GM03348 (cell line): ENCODE measurements at places on chromosomes 1 and 21.

DNA sequence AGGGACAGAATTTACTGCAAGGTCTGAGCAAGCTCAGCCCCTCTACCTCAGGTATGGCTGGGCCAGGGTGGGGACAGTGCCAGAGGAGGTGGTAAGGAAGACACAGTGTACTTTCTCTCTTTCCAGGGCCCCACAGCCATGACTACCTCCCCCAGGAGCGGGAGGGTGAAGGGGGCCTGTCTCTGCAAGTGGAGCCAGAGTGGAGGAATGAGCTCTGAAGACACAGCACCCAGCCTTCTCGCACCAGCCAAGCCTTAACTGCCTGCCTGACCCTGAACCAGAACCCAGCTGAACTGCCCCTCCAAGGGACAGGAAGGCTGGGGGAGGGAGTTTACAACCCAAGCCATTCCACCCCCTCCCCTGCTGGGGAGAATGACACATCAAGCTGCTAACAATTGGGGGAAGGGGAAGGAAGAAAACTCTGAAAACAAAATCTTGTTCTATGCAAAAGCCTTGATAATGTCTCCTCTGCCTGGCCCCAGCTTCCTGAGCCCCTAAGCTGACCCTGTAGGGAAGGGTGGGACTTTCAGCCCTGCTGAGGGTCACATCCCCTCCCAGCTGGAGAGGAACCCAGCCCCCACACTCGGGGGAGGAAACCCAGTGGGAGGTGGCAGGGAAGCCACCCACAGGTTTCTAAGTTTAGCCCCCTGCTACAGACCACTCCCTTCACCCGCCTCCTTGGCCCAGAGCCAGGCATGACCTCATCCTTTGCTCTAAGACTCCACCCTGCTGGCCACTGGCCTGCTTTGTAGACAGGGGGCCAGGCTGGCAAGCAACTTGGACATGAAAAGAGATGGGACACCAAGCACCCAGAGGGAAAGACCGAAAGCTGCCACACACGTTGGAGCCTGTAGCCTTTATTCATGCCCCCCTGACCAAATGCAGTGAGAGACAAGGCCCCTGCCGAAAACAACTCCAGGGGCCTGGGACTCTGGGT lies 6.4 kb downstream of the RHOC start:
- DNase-seq, result peak; percentile 89

- DNase-seq, result no peak
Observed at GRCh38 chr21:46051821-46052675, 45.9 kb upstream of the COL6A2 start.

DNA sequence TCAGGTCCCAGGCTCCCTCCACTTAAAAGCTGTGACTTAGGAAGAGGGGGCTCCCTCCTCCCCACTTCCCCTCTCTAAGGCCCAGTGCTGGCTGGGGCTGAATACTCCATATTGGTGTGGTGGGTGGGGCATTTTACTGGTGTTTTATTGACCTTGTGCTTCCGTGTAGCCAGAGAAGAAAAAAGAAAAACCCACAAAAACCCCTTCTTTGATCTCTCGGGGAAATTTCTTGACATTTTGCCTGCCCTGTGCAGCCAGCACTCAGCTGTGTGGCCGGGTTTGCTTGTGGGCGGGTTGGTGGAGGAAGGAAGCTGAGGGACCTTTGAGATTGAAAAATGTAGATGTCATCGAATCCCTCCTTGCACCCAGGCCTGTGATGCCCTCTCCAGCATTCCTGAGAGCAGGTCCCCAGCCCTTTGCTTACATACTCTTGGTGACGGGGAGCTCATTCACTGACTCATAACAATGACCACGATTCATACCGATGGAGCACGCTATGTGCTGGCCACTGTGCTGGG lies 24.8 kb downstream of the TNFRSF8 start:
- DNase-seq, result no peak

- DNase-seq, result no peak
Observed at GRCh38 chr1:111909030-111909429, 80.4 kb downstream of the KCND3 start.

DNA sequence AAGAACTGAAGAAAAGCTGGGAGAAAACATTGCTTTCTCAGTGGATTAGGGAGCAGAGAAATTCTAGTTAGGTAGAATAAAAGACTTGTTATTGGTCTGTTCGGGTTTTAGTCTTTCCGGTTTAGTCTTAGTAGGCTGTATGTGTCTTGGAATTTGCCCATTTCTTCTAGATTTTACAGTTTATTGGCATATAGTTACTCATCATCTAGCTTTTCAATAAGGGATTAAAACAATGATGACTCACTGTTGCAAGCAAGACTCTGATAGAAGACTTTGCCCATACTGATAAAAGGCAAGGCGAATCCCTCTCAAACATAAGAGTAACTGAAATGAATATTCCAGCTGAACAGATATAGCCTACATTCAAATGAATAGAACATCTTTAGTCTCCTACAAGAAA lies 62.3 kb downstream of the GPR137B start:
- no peak for DNase-seq

GRCh38 chr1:63190171-63190570 lies 132.2 kb upstream of the FOXD3 start:
- DNase-seq, result no peak

- no peak for DNase-seq
Observed at GRCh38 chr1:119260506-119260905, 108.1 kb upstream of the HAO2 start.
